ENCODE measurements at places on chromosomes 5 and 9.

DNA sequence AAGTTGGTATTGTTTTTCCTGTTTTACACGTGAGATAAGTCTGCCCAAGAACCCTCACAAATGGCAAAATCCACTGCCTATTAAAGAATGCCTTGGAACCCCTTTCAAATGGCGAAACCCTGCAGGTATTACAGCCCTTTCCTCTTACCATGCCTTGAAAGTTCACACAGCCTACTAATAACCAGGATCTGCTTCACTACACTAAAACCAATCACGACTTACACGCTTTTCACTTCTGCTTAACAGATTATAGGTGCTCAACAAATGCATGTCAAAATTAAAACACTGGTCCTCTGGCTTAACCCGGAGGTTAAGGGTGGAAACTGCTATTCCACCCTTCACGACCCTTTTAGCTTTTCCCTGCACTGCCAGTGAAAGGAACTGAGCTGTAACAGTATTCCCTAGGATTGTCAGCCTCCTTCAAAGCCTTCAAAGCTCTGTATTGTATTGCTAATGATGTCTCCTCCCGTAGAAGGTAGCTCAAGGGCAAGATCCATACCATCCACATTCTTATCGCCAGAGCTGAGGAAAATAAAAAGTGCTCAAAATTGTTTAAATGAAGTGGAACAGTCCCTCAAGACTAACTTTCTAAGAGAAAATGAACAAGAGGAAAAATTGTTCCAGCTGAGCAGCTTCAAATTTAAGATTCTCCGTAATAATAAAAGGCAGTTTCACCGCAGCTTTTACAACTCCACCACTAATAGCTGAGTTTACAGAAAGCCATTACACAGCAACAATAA, 997 bp downstream of the AUH start:
- no peak for DNase-seq

DNA sequence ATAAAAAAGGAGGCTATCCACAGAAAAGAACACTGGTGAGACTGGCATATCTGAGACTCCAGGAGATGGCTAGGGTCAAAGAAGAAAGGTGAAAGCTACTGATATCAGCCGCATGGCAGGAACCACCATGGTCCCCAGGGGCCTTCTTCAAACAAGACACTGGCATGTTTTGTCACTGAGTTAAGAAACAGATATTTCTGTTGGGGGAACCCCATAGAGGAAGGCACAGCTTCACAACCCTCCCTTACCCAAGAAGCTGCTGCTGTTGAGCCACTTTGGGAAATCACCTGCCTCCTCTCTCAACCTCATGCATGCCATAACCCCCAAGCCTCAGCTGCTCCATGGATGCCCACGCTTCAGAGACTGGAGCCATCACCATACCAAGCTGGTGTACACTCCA, 13.3 kb upstream of the BTNL3 start:
- DNase-seq = no peak

DNA sequence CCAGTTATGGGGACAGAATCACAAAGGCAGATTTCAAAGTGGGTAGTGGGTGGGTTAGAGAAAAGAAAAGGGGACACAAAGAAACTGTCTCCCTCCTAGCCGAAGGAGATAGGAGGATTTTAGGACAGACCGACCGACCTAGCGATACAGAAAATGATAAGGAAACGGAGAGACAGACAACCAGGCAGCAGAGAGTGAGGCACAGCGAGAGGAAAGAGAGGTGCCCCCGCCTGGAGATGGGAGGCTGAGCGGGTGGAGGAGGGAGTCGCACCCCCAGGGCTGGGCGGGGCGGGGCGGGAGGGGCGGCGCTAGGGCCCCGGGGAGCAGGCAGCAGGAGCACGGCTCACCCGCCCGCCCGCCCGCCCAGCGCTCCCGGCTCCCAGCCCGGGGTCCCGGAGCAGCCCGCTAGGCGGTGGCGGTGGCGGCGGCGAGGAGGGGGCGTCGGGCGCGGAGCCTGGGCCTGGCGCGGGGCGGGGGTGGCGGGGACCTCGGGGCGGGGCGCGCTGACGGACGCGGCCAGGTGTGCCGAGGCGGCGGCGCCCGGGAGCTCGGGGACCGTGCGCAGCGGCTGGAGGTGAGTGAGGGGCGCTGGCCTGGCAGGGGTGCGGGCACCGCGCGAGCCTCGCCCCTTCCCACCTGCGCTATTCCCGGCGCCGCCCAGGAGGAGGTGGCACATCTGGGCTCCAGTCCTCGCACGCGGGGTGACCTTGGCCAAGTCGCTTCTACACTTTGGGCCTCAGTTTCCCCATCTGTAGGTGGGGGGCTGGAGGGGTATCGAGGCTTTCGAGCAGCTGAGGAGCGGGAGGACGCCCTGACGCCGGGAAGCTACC, 15.9 kb upstream of the SYNPO start:
- DNase-seq = no peak

DNA sequence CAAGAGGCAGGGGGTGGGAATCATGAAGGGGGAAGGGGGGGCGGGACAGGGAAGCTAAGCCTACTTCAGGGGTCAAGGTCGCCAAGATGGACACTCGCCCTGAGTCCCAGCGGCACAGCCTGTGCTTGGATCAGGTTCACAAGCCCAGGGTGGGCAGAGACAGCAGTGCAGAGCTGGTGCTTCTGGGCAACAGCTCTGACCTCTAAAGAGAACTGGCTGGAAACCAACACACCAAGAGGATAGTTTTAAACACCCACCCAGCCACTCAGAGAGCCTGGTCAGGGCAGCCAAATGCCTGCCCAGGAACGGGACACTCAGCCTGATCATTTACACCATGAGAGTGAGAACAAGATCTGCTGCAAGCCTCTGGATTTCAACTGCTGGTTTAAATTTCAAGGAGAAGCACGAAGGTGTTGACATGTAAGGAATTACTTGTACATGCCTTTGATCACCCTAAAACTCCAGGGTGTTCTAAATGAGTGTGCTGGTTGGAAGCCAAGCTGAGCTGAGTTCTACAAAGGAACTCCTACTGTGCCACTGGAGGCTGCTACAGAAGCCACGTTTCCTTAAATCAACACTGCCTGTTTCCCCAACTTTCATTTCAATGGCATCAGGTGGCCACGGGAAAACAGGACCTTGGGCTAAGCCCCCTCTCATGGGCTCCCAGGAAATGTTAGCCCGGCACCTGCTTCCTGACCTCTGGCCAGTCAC, 91.5 kb downstream of the TTLL11 start:
- DNase-seq = no peak

All from stimulated activated CD8-positive, alpha-beta memory T cell treated with anti-CD3 and anti-CD28 coated beads, Interleukin-4, amount 100 ng/mL, for 4 hours (primary cell).